Suprapubic skin (tissue), 4 donors: ENCODE measurements at places on chromosomes 6 and 20.
A peak's percentile ranks its signal among the peaks of the same experiment; 100 is the strongest.

DNA sequence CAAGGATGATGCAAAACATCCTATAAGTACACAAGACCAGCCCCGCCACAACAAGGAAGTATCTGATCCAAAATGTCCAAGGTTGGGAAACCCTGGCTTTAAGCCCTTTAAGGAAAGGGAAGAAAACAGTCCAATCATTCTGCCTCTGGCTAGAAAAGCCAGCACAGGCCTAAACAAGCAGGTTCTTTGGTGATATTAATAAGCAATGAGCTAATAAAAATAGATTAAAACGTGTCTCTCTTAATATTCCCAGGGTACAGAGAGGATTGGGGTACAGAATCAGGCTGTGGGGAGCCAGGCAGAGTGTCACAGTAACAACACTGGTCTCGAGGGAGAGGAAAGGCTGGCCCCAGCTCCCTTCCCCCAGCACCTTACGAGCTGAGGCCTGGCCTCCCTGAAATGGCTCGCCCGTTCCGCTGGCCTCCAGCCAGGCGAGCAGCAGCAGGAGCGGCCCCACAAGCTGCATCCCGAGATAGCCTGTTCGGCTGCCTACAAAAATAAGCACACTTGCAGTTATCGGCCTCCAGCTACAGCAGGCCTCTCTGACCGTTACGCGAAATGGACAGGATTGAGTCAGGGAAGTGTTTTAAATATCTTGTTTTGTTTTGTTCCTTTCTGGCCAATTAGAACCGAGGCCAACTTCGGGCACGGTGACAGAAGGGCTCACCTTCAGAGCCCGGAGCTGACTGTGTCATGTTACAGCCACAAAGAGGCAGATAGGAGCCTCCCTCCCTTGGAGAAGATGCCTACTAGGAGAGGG lies 4.0 kb upstream of the ZMYND8 start:
- DNase-seq = peak; percentile 88

DNA sequence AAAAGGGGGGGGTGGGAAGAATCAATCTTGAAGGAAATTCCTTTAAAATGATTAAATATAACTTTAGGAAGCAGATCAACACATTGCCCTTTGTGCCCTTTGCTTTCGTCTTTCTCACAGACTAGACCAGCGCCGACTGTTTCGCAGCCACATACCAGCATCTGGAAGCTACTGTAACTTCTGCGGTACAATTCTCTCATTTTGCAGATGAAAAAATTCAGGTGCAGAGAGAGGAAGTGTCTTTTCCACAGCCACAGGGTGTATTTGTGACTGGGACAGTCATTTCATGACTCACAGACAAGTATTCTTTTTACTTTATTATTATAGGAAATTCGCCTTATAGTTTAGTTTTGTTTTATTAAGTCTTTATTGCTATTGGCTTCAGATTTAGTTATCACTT lies 84.2 kb downstream of the UST start:
- no peak for DNase-seq

GRCh38 chr6:170442596-170442995 lies 110.5 kb downstream of the PSMB1 start:
- DNase-seq = no peak

DNA sequence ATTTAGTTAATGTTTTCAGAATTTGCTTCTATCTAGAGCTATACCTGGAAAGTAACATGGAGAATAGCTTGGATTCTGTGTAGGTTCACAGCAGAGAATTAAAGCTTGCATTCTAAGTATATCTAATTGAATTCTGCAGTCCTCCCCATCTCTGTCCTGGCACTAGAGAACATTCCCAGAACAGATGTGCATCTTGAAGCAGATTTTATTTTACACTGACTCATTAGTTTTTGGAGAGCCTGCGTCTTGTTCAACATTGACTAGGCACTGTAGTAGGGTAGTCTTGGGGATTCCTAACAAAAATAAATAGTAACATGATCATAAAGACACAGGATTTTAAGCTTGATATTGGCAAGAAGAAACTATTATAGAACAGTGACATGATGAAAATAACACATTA lies 36.2 kb upstream of the BAG2 start:
- no peak for DNase-seq

DNA sequence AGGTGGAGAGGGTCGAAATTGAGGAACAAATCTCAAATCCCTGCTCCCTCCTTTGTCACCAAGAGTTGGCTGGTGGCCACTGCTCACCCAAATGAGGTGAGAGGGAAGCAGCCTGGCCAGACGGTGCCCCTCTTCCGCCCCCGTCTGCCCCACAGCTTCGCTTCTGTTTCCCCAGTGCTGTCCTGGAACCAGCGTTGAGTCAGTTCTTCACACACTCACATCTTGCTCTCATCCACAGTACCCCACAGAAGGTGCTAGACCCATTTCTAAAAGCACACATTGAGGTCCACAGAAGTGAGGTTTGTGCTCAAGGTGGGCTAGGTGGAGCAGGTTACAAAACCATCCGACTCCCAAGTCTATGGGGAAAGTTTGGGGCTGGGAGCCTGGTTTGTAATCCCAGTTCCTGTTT lies 3.8 kb downstream of the CEBPB start:
- DNase-seq = no peak

DNA sequence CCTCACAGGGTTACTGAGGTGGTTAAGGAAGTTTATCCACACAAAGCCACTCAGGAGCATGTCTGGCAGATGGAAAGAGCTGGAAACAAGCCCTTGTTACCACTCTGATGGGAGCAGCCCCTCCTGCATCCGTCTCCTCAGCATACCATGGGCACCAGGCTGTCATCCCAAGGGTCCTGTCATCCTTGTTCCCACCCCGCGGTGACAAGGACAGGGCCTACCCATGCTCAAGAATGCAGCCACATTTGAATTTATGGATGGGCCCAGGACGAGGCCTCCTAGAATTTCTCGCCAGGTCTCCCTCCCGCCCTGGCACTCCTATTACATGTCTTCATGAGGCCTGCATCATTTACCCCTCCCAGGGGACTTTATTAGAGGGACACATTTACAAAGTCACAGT lies 60.0 kb downstream of the NPEPL1 start:
- no peak for DNase-seq

GRCh38 chr6:75024828-75025227 lies 181.0 kb downstream of the COL12A1 start:
- DNase-seq = no peak

- DNase-seq = no peak
Measured at GRCh38 chr6:129434091-129434490, 275.9 kb downstream of the ARHGAP18 start.

DNA sequence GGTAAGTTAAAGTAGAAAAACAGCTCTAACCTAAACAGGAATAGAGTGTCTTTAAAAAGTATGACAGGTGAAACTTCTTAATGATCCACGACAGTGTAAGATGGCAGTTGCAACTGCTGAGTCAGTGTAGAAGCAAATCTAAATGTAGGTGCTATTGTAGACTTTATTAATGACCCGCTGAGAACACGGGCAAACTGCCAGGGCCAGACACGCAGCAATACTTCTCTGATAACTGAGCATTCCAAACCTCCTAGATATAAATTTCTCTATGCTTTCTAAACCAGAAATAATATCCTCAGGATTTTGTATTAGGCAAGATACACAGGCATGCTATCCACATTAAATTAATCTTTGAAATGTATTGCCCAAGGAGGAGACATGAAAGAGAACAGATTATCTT lies 1076.4 kb downstream of the HACE1 start:
- DNase-seq = no peak

DNA sequence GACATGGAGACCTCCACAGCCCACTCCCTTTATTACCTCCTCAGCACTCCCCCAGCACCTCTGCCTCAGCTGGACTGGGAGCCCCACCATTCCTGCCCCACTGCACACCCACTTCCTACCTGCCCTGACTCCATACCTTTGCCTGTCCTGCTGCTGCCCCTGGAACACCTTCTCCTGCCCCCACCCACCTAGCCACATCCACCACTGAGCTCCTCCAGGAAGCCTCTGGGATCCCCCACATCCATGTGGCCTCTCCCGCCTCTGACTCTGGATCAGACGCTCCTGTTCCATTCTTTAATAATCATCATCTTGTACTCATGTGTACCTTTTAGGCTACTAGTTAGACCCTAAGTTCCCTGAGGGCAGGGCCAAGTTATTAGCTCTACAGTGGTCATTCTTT lies 2.2 kb upstream of the SDCBP2 start:
- DNase-seq = peak; percentile 49

GRCh38 chr6:3314621-3315467 lies 56.1 kb downstream of the PSMG4 start:
- peak; percentile 58 for DNase-seq

DNA sequence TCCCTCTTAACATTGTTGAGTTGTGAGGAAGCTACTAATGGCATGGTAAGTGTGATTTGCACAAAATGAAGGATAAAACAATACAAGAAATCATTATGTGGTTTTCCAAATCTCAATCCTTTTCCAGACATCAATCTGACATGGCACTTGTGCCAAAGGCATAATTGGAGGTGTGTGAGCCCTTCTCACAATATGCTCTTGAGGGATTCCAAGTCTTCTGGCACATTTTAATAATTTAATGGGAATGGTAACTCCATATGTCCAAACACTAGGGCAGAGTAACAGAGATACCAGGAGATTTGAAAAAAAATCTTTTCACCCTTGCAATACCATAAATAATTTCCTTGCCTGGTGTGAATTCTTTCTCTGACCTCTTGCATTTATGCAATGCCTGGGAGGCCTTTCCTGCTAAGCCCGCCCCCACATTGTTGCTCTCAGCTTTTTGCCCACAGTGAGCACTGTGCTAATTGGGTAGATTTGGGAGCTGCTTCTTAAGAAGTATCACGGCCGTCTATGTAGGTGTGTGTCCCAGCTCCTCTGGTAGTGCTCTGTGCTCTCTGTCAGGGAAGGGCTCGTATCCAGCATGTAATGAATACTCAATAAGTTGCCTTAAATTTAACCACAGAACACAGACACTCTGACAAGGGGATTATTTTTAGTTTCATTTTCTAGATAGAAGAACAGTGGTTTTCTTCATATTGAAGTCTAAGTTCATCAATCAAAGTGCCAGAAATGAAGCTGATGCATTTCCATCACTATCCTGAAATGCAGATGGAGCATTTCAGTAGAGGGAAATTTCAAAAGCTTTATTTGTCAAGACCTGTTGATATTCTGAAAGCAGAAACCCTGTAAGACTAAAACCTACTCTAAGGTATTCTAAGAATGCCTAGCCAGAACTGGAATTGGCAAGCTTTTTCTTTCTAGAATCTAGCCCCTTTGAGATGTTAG lies 54.4 kb upstream of the CEP85L start:
- DNase-seq = no peak

GRCh38 chr6:24396824-24397223 lies 5.9 kb upstream of the MRS2 start:
- DNase-seq = no peak

DNA sequence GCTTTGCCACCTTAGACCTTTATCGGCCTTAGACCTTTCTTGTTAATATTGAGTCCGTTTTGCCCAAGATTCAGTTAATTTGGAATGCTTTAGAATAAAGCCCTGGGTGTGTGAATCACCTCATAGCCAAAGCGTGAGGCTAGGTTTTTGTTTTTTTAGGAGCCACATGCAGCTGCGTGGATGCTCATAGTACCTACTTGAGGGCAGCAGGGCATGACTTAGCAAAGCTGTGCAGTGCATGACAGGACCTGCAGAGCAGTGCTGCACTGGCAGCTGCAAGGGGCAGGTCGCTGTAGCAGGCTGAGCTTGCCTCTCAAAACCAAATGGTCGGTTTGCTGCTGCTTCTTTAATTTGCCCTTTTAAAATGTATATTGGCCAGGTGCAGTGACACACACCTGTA lies 116.1 kb downstream of the JAG1 start:
- DNase-seq = no peak

GRCh38 chr6:12047304-12047703 lies 35.2 kb downstream of the HIVEP1 start:
- DNase-seq = no peak
